CD4-positive, alpha-beta T cell treated with Interferon gamma for 1 hour (primary cell): ENCODE measurements at places on chromosomes 16 and 17.

DNA sequence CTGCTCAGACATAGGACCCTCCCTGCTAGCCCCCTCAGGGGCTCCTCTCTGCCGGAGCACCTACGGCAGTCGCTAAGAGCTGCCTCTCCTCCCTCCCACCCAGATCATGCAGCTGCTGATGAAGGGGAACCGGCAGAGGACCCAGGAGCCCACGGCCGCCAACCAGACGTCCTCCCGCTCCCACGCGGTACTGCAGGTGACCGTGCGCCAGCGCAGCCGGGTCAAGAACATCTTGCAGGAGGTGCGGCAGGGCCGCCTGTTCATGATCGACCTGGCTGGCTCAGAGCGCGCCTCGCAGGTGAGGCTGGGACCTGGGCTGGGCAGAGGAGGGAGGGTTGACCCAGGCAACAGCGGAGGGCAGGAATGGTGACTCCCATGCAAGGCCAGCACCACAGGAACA is 17.0 kb downstream of the BTBD17 start:
- no peak for DNase-seq

GRCh38 chr17:302300-302698 is 50.3 kb downstream of the RPH3AL start:
- no peak for DNase-seq

- no peak for DNase-seq
Observed at GRCh38 chr16:20683812-20684211, 13.7 kb downstream of the ACSM1 start.

GRCh38 chr16:88781140-88782077 is 3.6 kb downstream of the PIEZO1 start:
- DNase-seq = peak; percentile 69

- DNase-seq = peak; percentile 31
Observed at GRCh38 chr17:79840269-79840988, 1.2 kb upstream of the CBX4 start.

DNA sequence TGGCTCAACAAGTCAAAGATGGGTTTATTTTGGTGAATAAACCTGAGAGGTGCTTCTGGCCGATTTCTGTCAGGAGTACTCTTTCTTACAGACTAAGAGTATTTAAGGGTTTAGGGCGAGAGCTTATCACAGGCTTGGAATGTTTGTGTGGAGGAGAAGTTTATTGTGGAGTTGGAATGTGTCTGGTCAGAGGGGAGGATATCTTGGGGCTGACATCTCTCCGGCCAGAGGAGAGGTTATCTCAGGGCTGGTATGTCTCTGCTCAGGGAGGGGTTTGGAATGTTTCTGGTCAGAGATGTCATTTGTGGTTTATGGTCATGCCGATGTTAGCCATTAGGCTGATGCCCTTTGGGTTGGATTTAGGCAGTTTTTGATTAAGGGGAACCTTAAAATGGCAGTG is 236.4 kb upstream of the EEF2KMT start:
- no peak for DNase-seq

DNA sequence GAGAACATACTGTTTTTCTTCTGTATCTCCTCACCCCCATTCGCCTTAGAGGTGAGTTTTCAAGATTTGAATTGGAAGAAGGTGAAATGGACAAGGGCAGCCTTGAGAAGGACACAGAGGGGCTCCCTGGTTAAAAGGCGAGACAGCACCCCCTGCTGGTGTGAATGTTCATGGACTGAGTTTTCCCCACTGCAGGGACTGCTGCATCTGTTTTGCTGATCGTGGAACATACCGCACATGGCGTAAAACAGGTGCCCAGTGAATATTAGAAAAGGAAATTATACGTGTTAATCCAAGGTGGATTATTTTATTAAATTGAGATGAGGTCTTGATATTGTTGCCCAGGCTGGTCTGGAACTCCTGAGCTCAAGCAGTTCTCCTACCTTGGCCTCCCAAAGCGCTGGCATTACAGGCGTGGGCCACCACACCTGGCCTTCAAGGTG is 54.5 kb downstream of the NDE1 start:
- peak; percentile 62 for DNase-seq

- no peak for DNase-seq
Observed at GRCh38 chr17:32819035-32819434, 57.9 kb downstream of the MYO1D start.

GRCh38 chr16:24538756-24539294 is 541 bp upstream of the RBBP6 start:
- DNase-seq = no peak

GRCh38 chr16:8848939-8849391 is 19.8 kb downstream of the CARHSP1 start:
- DNase-seq = no peak

GRCh38 chr16:60882816-60883215 is 1153.4 kb downstream of the CDH8 start:
- DNase-seq = no peak

DNA sequence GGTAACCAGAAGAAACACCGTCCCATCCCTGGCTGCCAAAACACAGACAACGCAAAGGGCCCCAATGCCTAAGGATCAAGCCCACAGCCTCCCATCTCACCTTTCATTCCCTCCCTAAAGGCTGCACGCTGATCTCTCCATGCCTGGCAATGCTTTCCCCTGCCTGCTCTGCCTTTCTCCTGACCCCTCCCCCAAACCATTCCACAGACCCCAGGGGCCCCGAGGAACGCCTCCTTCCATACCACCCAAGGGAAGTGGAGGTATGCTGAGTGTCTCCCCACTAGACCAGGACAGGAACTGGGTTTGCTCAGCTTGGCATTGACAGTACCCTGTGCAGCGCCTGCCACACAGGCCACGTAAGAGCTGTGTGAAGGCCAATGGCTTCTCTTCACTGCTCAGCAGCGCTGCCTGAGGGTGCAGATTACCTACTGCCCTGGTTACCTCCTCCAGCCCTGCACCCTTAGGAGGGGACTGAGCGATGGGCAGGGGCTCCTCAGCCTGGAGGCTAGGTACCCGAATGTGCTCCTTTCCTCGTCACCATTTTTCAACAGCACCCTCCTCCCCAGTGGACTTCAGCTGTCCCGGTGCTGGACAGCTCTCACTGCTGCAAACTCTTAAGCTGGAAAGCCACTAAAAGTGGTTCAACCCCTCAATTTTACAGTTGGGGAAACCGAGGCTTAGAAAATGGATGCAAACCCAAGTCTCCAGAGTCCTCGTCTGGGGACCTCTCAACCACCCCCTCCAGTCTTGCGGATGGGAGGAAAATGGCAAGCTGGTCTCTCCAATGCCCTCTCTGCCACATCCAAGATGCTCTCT is 45.0 kb downstream of the SRCIN1 start:
- no peak for DNase-seq
